CMK (cell line): ENCODE measurements at places on chromosomes 7 and 10.

DNA sequence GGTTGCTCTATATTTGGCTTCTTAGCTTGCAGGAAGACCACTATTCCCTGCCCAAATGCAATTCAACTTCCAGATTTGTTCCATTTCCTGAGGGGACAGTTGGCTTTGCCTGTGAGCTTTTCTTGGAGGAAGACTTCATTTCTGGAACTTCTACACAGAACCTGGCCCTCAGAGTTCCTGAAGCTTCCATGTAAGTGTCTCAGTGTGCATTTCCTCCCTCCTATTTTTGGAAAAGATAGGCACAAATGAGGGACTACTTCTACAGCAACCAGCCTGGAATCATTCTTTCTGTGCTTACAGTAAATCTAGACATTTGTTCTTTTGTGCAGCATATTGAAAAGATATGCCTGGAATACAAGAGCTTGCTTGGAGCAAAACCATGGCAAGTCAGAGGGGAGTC is 164.3 kb downstream of the CREB5 start:
- no peak for DNase-seq

DNA sequence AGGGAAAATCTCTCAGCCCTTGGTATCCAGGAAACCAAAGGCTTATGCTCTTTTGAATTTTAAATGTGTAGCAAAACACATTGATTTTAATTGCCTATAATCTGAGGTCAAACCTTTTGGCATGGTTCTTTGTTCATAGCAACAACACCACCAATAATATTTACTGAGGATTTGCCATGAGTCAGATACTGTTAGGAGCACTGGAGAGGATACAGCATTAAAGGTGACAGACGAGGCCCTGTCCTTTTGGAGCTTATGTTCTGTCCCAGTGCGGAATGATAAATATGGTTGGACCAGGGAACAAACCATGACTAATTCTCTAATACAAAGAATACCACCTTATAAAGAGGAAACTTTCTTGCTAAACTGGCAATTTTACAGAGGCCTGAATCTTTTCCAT is 176.6 kb downstream of the CTNNA3 start:
- no peak for DNase-seq

- DNase-seq, result no peak
Measured at GRCh38 chr7:108178398-108178797, 48.2 kb upstream of the LAMB4 start.

- no peak for DNase-seq
Measured at GRCh38 chr7:18126281-18126680, 98.6 kb upstream of the PRPS1L1 start.
